ENCODE measurements at places on chromosomes 7 and 10.

DNA sequence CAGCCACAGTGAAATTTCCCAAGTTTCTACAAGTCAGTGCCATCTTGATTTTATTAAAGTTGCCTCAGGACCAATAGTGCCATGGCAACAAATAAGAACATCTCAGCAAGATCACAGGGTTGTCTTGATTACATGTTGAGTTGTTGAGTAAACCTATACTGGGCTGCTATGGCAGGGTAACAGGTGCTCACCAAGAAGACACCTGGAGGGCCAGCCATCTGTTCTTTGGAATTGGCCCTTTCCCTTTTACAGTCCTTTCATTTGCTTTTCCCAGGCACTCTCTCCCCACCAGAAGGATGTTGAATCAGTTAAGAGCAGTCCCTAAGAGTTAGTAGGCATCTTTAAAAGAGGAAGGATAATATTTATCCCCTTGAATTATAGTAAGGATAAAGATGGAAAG lies 582.0 kb downstream of the TNS3 start:
- no peak for DNase-seq

- no peak for DNase-seq
Observed at GRCh38 chr10:52451817-52452216, 137.7 kb downstream of the DKK1 start.

- DNase-seq, result no peak
Observed at GRCh38 chr7:139773371-139773770, 4.4 kb downstream of the HIPK2 start.

GRCh38 chr7:30929686-30930085 lies 18.0 kb downstream of the AQP1 start:
- DNase-seq, result no peak

DNA sequence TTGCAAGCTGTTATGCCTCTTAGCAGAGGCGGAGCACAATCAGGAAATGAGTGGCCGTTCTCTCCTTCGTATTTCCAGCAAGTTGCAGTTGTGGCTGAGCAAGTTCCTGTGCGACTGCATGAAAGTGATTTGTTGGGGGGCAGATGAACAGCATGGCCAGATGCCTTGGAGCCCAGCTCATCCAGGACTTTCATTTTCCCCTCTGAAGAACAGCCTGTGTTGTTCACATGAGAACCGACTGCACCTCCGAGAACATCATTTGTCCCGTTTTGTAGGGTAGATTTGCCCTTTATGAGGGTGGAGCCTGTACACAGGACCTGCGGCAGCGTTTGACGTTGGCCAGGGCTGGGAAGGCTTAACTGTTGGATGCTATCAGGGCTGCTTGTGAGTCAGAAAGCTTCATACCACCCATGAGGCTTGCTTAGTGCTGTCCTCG lies 4.4 kb downstream of the BAG3 start:
- no peak for DNase-seq

- no peak for DNase-seq
Observed at GRCh38 chr10:69641261-69641980, 11.4 kb downstream of the FAM241B start.

- DNase-seq, result no peak
Observed at GRCh38 chr7:85022064-85022697, 164.7 kb downstream of the SEMA3D start.

DNA sequence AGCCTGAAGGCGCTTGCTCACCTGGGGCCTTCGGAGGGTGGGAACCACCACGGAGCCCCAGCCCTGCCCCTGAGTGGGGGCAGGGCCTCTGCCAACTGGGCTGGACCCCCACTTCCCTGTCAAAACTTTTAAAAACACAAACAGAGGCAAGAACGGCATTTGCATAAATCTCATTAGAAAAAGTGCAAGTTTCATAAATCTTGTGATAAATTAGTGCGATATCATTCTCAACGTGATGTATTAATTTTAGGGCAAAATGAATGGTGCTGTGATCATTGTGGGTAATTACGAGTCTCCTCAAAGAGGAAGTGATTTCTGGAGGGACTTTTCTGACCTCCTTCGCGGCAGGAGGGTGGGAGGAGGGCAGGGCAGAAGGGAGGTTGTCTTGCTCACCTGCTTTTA lies 98.3 kb downstream of the CDH23 start:
- DNase-seq, result no peak

DNA sequence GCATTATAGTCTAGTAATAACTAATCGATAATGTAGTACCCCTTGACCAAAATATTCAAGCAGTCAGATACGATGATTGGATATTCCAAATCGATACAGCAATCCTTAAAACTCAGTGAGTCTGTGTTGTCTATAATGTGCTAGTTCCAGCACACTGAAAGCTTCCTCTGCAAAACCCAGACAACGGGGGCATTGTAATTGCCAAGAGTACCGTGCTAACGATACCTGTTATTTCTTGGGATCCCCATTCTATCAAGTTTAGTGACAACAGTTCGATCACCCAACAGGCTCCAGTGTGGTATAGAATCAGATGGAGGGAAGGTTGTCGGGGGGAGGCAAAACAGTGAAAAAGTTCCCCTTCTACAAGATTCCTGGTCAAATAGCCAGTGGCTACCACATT lies 865 bp downstream of the ZNF438 start:
- peak; percentile 31 for DNase-seq

DNA sequence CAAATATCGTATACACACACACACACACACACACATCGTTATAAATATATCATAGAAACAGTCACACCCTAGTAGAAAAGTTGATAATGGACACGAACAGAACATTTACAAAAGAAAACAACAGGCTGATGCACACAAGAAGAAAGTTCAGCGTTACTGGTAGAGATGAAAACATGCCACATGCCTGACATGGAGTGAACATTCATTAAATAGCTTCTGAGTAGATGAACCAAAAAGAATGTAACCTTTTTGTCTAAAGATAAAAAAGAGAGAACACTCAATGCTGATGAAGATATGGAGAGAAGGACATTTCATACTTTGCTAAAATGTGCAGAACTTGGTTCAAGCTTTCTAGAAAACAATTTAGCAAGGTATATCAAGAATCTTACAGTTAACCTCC lies 173.4 kb upstream of the KLF14 start:
- DNase-seq, result no peak

DNA sequence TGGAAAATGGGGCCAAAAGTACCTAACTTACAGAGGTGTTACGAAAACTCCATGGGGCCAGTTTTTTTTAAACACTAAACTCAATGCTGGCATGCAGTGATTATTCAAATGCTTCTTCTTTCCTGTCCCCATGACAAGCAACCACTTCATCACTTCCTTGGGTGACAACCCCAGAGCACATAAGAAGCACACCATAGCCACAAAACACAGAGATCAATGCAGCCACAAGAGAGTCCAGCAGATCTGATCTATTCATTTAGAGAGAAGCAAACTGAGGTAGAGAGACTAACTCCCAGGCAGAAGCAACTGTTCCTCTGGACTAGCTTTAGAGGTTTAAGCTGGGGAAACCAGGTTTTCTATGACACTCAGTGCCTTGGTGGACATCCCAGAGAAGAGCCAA lies 180.0 kb downstream of the GRID1 start:
- no peak for DNase-seq

DNA sequence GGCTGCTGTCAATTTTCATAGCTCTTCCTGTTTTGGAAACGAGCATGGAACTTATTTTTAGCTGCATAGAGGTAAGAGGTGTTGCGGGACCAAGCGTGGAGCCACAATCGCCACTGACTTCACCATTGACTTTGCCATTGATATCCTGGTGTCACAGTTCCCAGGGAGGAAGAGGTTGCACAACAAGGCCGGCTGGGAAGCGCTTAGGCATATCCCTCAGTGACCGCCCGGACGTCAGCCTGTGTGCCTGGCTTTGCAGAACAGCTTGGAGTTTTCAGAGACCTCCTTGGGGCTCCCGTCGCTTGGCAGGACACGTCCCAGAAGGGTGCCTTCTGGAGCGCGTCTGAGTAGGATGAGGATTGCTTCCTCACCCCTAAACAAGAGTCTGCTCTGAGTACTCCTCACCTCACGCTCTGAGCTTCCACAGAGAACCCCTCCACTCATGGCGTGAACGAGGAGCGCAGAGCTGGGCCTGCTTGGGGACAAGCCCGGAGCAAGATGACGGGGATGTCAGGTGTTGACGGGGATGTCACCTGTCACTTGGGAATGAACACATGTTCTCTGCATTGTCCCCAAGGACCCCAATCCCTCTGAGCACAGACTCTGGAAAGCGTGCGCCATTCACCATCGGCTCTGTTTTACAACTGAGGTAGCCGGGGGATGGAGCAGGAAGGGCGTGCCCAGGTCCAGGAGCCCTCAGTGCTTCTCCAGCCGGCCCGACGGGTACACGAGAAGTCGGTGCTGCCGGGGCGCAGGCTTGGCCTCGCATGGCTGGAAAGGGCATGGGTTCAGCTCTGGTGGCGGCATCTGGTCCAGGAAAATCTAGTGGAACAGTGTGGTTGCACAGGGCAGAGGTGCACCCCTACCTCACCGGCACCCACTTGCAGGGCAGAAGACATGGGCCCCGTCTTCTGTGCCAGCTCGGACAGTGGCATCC lies 192.3 kb upstream of the SHH start:
- no peak for DNase-seq

All from muscle of arm (tissue), 14 donors.